ENCODE measurements at places on chromosomes 3 and 15.

GRCh38 chr3:187274977-187275338 is 16.6 kb downstream of the MASP1 start:
- no peak for DNase-seq

GRCh38 chr3:47365213-47366153 is 15.3 kb upstream of the PTPN23 start:
- DNase-seq = no peak

DNA sequence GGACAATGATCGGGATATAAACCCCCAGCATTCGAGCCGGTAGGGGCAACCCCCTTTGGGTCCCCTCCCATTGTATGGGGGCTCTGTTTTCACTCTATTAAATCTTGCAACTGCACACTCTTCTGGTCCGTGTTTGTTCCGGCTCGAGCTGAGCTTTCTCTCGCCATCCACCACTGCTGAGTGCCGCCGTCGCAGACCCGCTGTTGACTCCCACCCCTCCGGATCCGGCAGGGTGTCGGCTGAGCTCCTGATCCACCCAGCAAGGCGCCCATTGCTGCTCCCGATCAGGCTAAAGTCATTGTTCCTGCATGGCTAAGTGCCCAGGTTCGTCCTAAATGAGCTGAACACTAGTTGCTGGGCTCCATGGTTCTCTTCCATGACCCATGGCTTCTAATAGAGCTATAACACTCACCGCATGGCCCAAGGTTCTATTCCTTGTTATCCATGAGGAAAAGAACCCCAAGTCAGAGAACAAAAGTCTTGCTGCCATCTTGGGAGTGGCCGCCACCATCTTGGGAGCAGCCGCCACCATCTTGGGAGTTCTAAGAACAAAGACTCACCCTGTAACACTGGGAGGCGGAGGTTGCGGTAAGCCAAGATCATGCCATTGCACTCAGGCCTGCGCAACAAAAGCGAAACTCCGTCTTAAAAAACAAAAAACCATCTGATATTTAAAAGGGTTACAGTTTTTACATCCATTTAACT is 11.2 kb upstream of the EHHADH start:
- DNase-seq = no peak

DNA sequence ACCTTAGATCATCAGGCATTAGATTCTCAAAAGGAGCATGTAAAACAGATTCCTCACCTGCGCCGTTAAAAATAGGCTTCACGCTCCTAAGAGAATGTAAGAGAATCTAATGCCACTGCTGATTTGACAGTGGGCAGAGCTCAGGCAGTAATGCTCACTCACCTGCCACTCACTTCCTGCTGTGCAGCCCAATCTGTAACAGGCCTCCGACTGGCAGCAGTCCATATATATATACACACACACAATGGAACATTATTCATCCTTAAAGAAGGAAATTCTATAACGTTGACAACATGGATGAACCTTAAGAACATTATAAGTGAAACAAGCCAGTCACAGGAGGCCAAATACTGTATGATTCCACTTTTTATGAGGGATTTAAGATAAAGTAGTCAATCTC is 24.5 kb downstream of the ZNF148 start:
- DNase-seq = no peak

All from cortex of kidney (tissue), 1 donor.